ENCODE measurements at places on chromosomes 11 and 22. TPM values are rescaled to one million over a fixed set of nuclear protein-coding genes. Genes with fewer than 3 reads are reported as not detected.

- DNase-seq = no peak
These were observed 22.6 kb downstream of the RTN4RL2 start for GRCh38 chr11:57482782-57483561.

DNA sequence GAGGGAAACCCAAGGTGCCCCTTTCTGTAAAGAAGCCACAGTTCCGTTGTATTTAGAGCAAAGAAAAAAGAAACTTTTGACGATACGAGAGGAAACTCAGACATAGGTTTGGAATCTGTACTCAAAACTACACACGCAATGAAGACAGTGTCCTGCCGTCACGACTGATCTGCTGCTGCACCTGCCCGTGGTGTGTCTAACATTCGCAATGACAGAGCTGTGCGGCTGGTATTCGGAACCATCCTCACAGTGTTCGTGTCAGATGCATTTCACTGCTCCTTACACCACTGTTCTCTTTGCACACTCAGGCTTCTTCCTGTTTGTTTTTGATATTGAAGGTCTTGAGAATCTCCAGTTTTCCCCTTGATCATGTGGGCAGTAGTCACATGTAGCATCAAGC is 84.8 kb downstream of the RTL6 start:
- no peak for DNase-seq

SUN2 gene
- 140 TPM for total RNA-seq

ARHGEF17 gene
- 15.7 TPM for total RNA-seq

ACR gene
- total RNA-seq = not detected

- no peak for DNase-seq
These were observed 39.5 kb upstream of the EMID1 start for GRCh38 chr22:29166180-29166579.

DNA sequence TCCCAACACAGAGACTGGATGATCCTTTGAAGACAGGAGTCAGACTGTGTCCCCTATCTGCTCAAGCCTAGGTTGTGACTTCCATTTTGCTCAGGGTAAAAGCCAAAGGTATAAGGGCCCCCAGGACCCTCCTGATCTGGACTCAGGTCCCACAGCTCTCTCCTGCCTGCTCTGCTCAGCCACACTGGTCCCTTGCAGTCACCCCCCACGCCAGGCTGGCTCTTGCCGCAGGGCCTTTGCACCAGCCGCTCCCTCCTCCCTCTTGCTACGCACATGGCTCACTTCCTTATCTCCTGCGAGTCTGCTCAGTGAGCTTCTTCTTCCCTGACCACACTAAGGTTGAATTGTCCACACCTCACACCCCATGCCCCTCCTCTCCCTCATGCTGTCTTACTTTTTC is 28.4 kb upstream of the CACNG2 start:
- DNase-seq = no peak

SYT13 gene
- total RNA-seq = not detected

DNA sequence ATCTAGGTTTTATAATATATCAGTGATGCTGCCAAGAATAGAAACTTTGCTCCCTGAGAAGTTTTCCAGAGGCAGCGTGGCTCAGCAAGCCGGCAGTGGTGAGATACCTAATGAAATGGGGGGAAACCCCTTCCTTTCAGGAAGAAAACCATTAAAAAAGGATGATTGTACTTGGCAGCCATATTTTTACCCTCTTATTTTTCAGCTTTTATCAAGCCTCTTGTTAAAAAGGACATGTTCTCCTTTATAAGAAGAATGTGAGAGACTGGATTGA is 9.0 kb upstream of the ME3 start:
- DNase-seq = no peak

DNA sequence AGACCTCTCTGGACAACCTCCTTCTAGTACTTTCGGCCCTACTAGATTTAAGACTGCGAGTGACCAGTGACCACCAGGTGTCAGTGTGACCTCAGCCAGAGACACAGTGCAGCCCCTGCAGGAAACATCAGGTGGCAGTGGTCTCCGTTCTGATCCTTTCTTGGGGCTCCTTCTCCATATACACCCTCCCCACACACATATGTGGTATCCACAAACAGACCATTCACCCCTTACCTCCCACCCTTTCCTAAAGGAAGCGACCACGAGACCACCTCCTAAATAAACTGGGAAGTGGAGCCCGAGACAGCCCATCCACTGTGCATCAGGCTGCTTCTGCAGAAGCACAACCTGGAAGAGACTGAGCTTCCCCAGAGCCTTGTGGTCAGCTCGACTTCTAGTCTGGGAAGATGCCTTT is 38.5 kb upstream of the CYP2D6 start:
- DNase-seq = peak; percentile 58

DNA sequence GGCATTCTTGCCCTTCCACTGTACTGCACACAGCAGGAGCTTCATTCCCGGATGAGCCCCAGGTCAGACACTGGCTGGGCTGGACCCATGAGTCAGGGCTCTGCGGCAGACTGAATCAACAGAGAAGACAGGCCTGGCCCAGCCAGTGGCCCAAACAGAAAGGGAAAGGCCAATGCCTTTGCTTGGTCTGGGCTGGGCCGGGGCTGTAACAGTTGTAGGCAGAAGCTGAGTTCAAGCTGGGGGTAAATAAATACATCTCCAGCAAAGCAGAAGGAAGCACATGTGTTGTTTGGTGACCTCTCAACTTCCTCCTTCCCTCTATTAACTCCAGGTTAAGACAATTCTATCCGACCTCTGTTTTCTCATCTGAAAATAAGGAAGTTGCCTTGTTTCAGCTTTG is 1.8 kb upstream of the SMIM35 start:
- no peak for DNase-seq

HSD17B12 gene
- 48.6 TPM for total RNA-seq

DNA sequence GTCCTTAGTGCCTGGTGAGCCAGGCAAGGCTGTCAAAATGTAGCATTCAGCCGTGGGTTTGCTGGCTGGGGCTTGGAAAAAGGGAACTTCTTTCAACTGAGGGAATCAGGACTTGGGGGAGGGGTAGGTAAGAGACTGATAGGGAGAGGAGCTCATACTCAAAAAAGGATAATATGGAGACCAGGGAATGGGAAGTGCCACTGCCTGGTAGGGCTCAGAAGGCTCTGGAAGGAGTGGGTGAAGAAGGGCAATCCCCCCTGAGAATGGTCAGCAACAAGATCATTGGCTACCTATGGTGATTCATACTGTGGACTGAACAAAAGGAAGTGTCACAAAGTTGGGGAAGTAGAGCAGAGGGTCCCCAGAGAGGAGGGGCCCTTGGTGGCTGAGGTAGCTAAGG is 1.9 kb downstream of the CNGA4 start:
- no peak for DNase-seq

- DNase-seq = no peak
These were observed 6.7 kb upstream of the JAML start for GRCh38 chr11:118231461-118231860.

MYRF gene
- total RNA-seq = 0.17 TPM

Data from LHCN-M2 (cell line).